ENCODE measurements at places on chromosomes 1 and 21.

DNA sequence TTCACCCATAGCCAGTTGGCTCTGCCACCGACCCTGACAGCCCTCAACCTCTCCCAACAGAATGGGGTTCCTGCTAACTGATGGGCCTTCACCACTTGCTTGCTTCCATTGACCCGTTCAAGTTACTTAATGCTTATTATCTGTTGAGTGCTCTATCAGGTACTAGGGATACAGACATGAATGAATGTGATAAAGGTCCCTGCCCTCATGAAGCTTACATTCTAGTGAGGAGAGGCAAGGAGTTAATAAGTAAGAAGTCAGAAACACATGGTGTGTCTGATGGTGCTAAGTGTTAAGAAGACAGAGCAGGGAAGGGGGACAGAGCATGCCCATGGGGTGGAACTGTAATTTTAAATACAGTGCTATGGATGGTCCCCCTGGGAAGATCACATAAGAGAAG, 107.5 kb upstream of the JUN start:
- no peak for DNase-seq

- DNase-seq: no peak
These were observed 23.7 kb downstream of the GLUL start for GRCh38 chr1:182367926-182368325.

GRCh38 chr1:172255223-172255560, 165.3 kb upstream of the C1orf105 start:
- DNase-seq: no peak

DNA sequence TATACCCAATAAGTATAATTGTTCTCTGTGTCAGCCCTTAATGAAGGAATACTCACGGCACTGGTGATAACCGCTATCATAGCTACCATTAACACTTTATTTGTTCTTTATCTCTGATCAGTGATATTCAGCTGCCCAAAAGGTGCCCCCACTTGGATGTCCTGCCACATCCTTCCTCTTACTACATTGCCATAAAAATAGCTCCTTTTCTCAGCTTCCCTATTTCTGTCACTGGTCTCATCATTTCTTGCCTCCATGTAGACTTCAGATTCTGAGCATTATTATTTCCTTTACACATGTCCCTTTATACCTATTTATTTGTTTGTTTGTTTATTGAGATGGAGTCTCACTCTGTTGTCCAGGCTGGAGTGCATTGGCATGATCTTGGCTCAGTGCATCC, 2.7 kb upstream of the RAB29 start:
- no peak for DNase-seq

- no peak for DNase-seq
These were observed 321.0 kb upstream of the LRRC7 start for GRCh38 chr1:69246710-69247109.

DNA sequence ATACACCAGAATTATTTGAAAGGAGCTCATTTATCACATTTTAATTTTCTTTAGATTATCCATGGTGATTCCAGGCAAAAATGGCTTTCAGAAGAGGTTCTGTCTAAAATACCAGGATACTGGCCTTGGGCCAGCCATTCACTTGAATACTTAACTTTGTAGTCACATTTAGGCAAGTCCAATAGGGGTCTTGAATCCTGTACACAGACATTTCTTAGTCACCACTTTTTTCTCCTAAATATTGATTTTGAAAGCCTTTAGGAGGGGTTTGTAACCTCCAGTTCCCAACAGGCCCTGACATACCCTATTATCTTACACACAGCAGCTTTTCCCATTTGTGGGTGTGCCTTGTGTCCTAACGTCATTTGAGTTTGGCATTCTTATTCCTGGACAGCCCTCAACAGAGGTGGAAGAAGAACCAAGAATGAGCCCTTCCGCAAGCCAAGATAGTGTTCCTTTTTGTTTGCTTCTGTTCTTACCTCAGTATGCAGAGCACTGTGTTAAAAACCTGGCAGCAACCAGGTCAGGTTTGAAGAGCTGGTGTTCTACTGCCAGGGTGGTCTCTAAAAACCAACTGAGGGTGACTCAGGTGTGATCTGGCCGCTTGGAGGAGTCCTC, 19.5 kb downstream of the MAP3K7CL start:
- no peak for DNase-seq

DNA sequence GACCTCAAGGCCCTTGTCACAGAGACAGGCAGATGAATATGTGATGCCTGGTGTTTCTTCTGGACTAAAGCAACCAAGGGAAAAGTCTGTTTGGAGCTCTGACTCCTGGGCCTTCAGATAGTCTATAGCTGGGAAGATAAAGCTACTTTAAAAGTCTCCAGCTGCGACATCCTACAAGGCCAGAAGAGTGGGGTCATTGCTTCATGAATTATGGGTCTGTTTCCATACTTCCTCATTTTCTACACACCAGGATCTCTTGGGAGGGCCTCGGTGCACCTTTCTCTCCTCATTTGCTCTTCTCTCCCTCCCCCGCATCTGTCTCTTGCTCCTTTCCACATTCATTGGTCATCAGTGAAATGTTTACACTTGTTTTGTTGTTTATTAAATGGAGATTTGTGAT, 44.8 kb downstream of the SYT2 start:
- no peak for DNase-seq

- DNase-seq: no peak
These were observed 35.5 kb downstream of the ITGB3BP start for GRCh38 chr1:63487336-63488065.

- no peak for DNase-seq
These were observed 43.0 kb downstream of the SNX7 start for GRCh38 chr1:98704474-98704873.

DNA sequence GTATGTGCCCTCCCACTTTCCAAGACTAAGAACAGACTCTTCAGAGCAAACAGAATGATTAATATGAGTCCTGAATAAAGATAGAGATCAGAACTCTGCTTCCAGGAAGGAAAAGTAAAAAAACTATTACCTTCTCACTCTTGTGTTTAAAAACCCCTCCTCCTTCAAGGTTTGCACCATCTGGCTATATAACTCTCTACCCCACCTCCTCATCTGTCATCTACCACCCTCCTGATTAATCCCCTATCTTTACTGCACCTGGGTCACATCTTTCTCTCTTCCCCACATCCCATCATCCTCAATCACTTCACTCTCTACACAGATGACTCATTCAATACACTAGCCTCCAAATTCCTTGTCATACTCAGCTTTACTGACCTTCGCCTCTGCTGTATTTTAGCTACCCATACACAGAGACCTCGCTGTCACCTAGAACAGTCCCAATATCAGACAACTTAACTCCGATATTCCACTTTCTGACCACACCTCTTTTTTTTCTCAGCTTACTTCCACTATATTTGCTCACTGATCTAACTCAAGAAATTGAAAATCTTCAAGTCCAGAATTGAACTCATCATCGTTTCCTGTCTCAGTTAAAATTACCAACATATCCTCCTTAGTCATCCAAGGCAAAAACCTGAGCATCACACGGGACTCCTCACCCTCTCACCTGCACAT, 3.7 kb downstream of the SCMH1 start:
- DNase-seq: no peak

DNA sequence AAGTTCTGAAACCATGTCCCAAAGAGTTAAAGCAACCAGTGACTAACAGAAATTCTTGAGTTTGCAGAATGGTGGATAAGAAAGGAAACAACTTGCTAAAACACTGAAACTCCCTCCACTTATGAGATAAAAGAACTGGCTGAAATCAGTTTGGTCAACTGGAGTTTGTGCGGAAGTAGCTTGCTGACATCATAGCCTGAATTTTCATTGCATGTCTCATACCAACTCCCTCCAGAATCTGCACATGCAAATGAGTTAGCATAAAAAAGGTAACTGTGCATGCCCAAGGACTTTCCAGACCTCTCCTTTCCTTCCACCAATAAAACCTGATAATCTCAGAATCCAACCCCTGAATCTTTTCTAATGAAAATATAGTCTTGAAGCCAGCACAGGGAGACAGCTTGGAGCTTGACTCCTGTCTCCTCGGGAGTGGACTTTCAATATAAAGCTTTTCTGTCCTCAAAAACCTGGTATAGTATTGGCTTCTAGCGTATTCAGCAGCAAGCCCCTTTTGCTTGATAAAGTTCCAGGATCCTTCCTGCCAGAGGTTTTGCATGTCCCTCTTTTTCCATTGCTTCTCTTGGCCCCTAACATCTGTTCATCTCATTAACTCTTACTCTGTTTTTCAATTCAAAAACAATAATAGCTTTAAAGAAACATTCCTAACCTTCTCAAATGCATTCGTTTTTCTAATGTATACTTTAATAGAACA, 785.8 kb upstream of the ADGRL4 start:
- DNase-seq: no peak

DNA sequence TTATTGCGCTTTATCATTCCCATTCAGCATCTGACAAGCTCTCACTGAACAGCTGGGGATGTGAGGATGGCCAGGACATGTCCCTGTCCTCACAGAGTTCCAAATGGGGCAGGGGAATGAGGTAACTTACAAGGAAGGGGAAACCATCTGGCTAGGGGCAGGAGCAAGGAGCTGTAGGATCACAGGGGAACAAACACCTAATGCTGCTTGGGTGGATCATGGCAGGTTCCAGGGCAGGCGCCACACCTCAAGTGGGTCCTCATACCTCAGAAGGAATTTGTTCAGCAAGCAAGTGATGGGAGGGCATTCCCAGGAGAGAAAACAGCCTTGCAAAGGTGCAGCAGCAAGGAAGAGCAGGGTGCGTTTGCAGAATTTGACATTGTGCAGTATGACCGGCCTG, 35.1 kb upstream of the GRIK3 start:
- no peak for DNase-seq

GRCh38 chr1:207858281-207858680, 52.6 kb downstream of the CD34 start:
- DNase-seq: no peak

GRCh38 chr1:238581332-238581731, 690.6 kb upstream of the ZP4 start:
- no peak for DNase-seq

- no peak for DNase-seq
These were observed 22.5 kb downstream of the CHD5 start for GRCh38 chr1:6157528-6158174.

- DNase-seq: peak; percentile 33
These were observed 5.1 kb downstream of the HSPB7 start for GRCh38 chr1:16012590-16013219.

- DNase-seq: no peak
These were observed 125.9 kb downstream of the DMRTB1 start for GRCh38 chr1:53585129-53585528.

DNA sequence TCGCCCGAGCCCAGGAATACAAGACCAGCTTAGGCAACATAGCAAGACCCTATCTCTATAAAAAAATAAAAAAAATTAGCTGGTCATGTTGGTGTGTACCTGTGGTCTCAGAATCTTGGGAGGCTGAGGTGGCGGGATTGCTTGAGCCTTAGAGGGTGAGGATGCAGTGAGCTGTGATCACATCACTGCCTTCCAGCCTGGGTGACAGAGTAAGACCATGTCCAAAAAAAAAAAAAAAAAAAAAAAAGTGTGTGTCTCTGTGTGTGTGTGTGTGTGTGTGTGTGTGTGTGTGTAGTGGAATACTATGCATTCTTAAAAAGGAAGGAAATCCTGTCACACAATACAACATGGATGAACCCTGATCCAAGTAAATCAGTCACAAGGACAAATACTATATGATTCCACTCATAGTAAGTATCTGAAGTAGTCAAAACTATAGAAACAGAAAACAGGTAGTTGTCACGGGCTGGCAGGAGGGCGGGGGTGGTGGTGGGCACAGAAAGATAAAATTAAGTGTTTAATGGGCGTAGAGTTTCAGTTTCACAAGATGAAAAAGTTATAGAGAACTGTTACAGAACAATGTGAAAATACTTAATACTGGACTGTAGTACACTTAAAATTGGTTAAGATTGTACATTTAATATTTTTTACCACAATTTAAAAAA, 47.8 kb downstream of the SELENOF start:
- no peak for DNase-seq

GRCh38 chr21:32301596-32301995, 2.9 kb downstream of the MRAP start:
- DNase-seq: no peak

DNA sequence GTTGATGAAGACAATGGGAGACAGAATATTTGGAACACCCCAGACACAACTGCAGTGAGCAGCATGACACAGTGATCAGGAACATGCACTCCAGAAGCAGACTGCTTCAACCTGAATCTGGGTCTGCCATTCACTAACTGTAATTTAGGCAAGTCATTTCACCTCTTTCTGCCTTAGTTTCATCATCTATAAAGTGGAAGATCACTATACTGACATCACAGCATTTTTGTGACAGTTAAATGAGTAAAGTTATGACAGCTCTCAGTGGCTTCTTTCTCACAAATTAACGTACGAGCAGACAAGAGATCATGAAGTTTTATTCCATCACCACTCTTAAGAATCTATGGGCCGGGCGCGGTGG, 14.3 kb downstream of the LRRC41 start:
- no peak for DNase-seq

DNA sequence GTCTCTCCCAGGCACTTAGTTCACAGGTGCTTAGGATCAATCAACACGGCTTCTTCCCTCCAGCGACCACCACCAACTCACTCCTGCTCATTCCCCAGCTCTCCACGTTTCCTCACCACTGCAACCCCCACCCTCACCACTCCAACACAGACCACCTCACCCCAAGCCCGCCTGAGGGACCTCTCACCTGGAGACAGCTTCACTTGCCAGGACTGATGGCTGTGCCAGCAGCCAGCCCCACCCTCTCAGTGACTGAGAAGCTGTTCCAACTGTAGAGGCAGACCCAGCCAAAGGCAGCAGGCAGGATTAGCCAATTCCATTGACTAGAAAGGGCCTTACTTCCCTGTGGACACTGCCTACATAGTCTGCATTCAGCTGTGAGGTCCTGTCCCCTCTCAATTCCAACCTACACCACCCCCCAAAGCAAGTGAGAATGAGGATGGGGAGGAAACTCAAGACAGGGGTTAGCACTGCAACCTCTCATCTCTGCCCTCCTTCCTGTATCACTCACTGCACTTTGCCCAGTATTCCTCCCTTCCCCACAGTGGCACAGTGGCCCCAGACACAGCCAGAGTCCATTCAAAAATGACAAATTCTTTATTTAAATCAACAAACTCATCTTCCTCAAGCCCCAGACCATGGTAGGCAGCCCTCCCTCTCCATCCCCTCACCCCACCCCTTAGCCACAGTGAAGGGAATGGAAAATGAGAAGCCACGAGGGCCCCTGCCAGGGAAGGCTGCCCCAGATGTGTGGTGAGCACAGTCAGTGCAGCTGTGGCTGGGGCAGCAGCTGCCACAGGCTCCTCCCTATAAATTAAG, 7.6 kb downstream of the TAGLN2 start:
- DNase-seq: no peak

GRCh38 chr1:224198572-224198971, 15.5 kb downstream of the DEGS1 start:
- no peak for DNase-seq
